HT1080 (cell line): ENCODE measurements at places on chromosomes 5 and 9.

GRCh38 chr5:119678351-119679028 lies 49.1 kb downstream of the FAM170A start:
- no peak for DNase-seq

GRCh38 chr5:132076983-132077382 lies 3.4 kb downstream of the CSF2 start:
- DNase-seq: no peak

DNA sequence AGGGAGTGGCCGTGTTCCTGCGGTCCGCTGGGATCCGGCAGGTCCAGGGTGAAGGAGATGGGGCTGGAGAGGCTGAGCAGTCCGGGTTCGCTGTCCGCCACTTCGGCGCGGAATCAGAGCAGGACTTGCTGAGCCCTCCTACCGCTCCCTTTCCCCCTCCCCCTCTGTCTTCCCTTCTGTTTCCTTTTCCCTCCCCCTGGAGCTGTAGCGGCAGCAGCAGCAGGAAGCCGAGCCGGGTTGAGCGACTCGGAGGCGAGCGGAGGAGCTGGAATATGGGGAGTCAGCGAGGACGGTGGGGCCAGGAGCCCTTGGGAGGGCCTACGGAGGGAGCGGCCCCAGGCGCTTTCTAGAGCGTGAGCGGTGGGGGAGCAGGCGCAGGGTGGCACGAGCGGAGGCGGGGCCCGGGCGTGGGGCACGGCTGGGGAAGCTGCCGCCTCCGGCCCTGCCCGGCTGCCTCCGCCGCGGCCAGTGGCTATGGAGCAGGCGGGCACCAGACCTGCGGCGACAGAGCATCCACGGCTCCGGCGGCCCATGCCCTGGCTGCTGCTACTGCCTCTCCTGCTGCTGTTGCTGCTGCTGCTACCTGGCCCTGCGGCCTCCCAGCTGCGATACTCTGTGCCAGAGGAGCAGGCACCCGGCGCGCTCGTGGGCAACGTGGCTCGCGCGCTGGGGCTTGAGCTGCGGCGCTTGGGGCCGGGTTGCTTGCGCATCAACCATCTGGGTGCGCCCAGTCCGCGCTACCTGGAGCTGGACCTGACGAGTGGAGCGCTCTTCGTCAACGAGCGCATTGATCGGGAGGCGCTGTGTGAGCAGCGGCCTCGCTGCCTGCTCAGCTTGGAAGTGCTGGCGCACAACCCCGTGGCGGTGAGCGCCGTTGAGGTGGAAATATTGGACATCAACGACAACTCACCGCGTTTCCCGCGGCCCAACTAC lies at the start of gene PCDHAC2:
Gene PCDHAC2 (plus strand): TSS at position 184 of the 933 bp plus-strand sequence. CDS start 291 bp downstream, at position 475.
- no peak for DNase-seq

DNA sequence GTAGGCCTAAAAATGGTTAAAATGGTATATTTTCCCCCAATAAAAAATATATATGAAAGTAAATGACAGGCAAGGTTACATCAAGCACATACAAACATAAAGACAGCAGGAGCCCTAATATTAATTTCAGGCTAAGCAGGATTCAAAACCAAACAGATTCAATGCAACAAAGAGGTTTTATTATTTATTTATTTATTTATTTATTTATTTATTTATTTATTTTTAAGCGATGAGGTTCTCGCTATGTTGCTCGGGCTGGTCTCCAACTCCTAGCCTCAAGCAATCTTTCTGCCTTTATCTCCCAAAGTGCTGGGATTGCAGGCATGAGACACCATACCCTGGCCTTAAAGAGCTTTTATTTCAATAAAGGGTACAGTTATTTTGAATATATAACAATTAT lies 106.4 kb upstream of the SHB start:
- no peak for DNase-seq

DNA sequence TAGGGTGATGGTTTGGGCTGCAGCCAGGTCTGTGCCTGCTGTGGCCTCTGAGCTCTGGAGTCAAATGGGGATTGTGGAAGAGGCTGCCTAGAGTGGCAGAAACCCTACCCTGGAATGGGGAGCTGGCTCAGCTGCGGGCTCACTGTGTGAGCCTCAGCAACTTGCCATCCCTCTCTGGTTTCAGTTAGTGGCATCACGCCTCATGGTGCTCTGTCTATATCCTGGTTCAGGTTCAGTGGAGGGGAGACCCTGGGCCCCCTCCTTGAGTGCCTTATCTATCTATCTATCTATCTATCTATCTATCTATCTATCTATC lies 132.6 kb downstream of the PHF2 start:
- DNase-seq: no peak

DNA sequence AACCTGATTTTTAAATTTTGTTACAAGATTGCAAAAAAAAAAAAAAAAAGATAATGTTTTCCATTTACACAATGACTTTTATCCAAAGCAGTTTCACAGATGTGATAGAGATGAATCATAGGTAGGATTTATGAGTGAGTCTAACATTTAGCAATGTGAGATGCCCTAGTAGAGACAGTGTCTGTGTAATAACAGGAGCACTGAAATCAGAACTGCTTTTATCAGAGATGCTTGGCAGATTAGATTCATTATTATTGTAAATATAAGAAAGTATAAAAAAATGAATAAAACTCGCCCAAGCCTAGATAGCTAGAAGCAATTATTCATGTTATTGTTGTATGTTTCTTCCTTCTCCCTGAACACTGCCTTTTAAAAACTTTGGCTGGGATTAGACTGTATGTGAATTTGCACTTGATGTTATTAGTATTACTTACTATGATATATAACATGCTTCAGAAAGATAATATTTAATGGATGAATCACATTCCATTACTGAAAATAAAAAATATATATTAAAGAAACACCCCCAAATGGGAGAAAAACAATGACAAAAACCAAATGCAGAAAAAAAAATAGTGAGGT lies 567.3 kb upstream of the KLF4 start:
- peak; percentile 77 for DNase-seq
